Globus pallidus (tissue), 1 donor: ENCODE measurements at places on chromosomes 1 and 21.

DNA sequence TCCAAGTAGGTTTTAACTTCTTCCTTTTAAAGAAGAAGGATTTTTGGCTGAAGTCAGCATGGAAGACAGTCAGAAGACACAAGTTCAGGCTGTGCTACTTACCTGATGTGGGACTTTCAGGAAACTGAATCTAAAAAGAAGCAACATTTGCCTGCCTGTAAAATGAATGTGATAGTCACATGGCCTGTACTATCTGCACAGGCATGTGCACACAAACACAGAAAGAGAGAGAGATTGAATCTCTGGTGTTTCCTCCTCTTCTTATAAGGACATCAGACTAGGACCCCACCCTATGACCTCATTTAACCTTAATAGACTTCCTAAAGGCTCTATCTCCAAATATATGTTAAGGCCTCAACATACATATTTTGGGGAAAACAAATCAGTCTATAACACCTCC is 542.9 kb downstream of the PLPP3 start:
- DNase-seq, result no peak

DNA sequence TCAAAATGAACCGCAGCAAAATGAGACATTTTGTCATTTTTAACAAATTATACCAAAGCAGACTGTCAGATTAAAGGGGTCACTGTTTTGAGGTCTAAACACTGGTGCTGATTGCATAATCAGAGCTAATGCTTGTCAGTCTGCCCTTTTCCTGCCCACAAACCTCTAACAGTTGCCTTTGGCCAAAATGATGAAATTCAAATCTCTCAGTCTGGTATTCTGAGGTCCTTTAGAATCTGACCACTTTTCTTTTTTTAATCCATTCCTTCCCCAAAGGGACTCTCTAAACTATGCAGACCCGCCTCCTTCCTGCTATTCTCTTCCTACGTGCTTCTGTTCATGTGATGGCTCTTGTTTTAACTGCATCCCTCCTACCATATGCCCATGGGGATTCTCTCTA is 145.2 kb upstream of the SPATA6 start:
- no peak for DNase-seq

DNA sequence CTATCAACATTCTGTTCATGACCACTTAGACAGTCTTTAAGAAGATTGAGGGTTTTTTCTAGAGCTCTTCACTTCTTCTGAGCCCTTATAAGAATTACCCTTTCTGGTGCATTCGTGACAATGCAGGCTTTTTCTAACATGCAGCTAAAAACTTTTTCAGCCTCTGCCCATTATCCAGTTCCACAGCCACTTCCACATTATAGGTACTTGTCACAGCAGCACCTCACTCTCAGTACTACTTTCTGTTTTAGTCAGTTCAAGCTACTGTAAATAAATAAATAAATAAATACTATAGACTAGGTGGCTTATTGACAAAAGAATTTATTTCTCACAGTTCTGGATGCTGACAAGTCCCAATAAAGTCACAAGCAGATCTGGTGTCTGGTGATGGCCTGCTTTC is 284.4 kb upstream of the PKN2 start:
- no peak for DNase-seq

GRCh38 chr1:78624035-78624434 is 3.8 kb downstream of the IFI44L start:
- DNase-seq, result no peak

- no peak for DNase-seq
Measured at GRCh38 chr1:197933647-197934046, 16.5 kb downstream of the LHX9 start.

- DNase-seq, result peak; percentile 64
Measured at GRCh38 chr1:153536012-153536670, 350 bp upstream of the S100A6 start.

GRCh38 chr1:212621949-212622305 is 13.4 kb downstream of the ATF3 start:
- no peak for DNase-seq

DNA sequence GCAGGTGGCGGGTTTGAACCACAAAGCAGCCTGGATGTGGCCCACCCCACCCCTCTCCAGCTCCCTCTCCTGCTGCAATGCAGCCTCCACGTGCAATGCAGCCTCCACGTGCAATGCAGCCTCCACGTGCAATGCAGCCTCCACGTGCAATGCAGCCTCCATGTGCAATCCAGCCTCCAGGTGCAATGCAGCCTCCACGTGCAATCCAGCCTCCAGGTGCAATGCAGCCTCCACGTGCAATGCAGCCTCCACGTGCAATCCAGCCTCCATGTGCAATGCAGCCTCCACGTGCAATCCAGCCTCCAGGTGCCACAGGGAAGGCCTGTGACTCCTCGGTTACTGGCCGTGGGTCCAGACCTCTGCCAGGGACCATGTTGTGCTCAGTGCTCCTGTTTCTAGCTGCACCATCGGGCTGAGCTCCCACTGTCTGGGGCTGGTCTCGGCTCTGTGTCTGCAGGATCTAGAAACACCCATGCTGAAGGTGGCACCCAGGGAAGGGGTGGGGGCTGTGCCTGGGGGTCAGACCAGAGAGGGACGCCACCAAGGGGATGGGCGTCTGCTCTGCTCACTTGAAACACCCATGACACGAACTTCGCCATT is 11.9 kb upstream of the LRRC3 start:
- no peak for DNase-seq

DNA sequence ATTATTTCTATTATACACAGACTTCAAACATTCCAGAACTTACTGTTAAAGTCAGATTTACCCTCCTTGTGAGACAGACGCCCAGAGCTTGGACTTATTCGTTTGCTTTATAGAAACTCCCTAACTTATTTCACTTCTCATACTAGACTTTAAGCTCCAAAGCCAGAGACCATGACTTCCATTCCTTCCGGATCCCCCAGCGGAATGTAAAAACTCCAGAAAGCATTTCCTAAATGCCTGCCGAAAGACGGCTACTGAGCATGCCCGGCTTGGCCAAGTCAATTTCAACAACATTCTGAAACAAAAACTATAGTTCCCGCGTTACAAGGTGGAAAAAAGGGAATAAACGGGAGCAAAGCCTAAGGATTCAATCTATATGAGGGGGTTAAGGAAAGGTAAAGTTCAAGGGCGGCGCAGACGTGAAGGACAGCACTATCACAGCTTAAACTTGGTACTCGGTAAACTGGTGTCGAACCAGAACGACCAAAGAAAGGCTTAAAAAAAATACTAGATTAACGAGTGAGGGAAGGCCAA is 1.1 kb downstream of the USP48 start:
- DNase-seq, result no peak

DNA sequence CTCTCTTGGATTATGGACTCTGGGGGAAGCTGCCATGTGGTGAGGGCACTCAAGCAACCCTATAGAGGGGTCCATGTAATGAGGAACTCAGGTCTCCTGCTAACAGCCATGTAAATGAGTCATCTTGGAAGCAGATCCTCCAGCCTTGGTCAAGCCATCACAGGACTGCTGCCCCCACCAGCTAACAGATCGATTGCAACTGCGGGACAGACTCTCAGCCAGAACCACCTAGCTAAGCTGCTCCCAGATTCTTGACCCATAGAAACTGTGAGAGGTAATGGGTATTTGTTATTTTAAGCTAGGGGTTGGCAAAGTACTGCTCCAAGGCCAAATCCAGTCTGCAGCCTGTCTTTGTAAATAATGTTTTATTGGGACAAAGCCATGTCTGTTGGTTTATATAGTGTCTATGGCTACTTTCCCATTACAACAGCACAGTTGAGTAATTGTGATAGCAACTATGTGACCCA is 27.6 kb upstream of the MAP3K7CL start:
- no peak for DNase-seq

DNA sequence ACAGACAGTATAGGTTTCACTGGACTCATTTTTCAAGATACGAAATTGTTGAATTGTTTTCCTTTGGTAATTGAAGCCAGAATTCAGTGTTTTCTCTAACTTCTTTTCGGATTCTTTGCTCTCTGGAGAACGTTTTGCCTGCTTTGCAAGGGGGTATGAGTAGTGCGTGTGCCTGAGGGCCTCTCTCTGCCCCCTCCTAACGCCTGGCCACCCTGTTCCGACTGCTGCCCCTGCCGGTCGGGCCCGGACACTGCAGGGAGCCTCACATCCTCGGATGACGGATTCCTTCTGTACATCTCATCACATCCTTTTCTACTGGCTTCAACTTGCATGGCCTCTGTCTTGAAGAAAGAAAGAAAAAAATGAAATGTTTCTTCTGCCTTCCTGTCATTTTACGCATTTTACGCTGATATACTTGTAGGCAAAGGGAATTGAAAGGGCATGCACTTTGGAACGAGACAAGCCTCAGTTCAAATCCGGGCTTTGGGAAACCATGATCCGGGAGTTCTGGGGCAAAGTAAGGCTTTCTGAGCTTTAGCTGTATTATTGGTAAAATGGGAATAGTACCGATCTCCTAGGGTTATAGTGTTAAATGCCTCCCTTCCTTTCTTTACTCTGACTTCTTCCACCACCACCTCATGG is 65.1 kb downstream of the DISC1 start:
- DNase-seq, result peak; percentile 62

DNA sequence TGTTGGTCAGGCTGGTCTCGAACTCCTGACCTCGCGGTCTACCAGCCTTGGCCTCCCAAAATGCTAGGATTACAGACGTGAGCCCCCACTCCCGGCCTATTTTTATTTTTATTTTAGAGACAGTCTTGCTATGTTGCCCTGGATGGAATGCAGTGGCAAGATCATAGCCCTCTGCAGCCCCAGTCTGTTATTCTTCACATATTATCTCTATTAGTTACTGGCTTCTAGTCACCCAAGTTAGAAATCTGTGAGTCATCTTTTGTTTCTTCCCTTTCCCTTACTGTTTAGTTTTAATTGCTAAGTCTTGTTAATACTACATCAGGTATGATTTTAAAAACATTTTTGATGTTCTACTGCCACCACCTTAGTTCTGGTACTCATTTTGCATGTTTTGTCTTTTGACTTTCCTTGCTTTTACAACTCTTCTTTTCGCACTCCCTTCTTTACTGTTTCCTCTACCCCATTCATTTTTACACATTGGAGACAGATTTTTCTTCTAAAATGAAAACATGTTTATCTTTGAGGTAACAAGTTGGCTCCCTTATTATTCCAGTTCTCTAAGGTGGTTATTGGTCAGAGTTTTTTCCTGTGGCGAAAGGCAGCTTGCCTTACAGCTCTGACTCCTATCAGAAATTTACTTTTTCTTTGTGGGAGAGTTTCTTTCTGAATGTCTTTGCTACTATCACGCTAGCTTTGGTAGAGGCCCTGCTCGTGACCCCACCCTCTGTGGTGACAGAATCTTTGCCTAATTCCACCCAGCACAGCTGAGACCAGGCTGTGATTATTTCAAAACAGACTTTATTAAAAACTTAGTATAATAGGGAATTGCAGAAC is 19.5 kb downstream of the ZMYM4 start:
- DNase-seq, result no peak

- no peak for DNase-seq
Measured at GRCh38 chr1:109793089-109793485, 29.4 kb upstream of the EPS8L3 start.

GRCh38 chr1:199447906-199448305 is 579.6 kb upstream of the NR5A2 start:
- DNase-seq, result no peak

- no peak for DNase-seq
Measured at GRCh38 chr1:63663301-63663700, 70.1 kb downstream of the PGM1 start.

DNA sequence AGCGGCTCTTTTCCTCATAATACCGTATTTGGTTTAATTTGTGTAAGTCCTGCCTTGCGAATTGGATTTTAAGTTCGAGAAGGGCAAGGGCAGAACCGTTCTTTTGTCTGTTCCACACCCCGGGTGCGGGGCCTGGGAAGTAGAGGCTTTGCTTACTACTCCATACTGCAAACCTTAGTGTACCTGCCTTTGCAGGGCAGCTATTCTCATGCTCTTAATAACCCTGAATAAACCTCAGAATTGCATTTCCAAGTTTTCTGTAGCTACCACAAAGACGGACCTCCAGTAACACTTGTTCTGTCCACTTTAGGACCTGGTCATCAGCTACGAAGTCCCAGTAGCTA is 657 bp upstream of the HNRNPU start:
- DNase-seq, result no peak

GRCh38 chr1:111738133-111738435 is 1.1 kb downstream of the INKA2 start:
- no peak for DNase-seq

GRCh38 chr1:74403606-74404005 is 108.8 kb downstream of the LRRC53 start:
- DNase-seq, result no peak

DNA sequence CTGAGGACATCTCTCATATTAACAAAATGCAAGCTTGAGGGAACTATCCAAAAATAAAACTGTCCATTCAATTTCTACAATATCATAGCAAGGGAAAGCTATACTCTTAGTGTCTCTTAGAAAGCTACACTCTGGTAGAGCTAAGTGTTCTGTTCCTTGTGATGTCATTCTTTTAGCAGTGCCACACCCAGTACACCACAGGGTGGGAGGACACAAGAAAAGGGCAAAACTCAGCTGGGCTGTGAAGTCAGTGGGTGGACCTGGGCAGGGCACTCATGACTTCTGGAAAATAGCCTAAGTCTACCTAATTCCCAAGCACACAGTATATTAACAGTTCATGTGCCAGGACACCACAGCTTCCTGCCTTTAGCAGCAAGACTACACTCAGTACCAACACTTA is 42.2 kb upstream of the TNFSF4 start:
- DNase-seq, result no peak

GRCh38 chr1:193115629-193116227 is 6.1 kb upstream of the CDC73 start:
- DNase-seq, result no peak

DNA sequence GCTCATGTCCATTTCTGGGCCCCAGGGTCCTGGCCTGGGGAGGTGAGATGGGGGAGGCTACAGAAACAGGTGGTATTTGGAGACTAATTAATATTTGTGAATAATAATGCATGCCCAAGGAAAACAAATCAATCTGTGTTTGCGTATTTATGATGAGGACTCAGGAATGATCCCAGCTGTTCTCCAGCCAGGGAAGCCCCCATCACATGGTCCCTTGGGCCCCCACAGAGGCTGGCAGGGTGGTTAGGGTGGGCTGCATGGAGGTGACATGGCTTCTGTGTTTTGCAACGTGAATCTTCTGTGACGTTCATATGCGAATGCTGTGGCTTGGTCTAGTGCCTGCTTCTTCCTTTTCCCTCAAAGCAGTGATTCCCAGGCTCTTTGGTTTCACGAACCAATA is 10.5 kb downstream of the PTPRF start:
- no peak for DNase-seq

- peak; percentile 97 for DNase-seq
Measured at GRCh38 chr1:41618066-41618825, 133.8 kb upstream of the EDN2 start.

GRCh38 chr1:34406833-34407539 is 230.3 kb downstream of the C1orf94 start:
- DNase-seq, result no peak

GRCh38 chr21:37871121-37871862 is 45.0 kb downstream of the KCNJ6 start:
- DNase-seq, result no peak
